ENCODE measurements at places on chromosomes 16 and 17.

DNA sequence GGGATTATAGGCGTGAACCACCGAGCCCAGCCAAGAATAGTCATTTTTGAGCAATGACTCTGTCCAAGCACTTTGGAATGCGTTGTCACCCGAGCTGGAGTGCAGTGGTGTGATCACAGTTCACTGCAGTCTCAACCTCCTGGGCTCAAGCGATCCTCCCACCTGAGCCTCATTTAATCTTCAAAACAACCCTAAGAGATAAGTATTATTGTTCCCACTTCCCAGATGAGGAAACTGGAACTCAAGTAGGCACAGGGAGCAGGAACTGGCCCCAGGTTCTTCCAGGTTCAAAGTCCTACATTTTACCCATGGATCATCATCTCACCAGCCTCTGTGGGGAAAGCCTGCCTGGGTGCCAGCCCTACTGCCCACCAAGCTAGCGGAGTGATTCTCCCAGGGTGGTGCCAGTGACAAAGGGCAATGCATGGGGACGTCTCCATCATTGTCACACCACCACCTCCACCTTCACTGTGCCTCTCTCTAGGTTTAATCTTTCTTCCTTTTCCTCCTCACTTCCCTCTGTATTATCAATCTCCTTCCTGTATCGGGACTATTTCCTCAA is 11.3 kb upstream of the RNF157 start:
- DNase-seq, result no peak

GRCh38 chr17:77148077-77148939 is 7.5 kb downstream of the SEC14L1 start:
- no peak for DNase-seq

DNA sequence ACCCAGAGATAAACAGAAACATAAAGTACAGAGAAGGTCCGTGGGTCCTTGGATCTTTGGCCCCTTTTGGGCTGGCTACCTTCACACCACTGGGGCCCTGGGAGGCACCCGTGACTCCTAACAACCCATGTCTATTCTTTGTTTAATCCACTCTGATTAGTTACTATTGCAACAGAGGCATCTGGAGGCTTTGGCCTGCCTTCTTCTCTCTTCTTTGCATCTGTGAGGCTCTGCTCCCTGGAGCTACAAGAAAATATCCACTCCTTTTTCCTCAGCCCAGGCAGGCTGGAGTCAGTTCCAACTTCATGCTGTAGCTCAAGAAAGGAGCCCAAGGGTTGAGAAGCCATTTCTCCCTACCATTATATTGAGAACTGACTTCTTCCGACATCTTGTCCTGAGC is 9.5 kb upstream of the CMIP start:
- no peak for DNase-seq

DNA sequence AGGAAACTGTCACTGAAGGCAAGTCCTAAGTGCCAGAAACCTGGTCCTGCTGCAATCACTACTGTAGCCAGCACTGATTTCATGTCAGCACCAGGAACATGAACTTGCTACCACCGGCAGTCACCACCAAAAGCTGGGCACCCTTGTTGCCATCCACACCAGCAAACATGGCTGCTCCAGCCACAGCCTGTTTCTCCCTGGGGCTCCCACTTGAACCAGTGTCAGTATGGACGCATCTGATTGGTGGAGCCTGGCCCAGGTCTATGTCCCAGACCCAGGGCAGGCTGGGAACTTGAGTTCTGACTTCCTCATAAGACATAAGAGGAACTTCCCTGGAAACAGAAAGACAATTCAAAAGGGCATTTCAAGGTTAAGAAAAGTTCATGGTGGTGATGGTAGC is 56.5 kb downstream of the COPRS start:
- no peak for DNase-seq

- DNase-seq, result no peak
These were observed 254.1 kb upstream of the KCNJ16 start for GRCh38 chr17:69820876-69821473.

DNA sequence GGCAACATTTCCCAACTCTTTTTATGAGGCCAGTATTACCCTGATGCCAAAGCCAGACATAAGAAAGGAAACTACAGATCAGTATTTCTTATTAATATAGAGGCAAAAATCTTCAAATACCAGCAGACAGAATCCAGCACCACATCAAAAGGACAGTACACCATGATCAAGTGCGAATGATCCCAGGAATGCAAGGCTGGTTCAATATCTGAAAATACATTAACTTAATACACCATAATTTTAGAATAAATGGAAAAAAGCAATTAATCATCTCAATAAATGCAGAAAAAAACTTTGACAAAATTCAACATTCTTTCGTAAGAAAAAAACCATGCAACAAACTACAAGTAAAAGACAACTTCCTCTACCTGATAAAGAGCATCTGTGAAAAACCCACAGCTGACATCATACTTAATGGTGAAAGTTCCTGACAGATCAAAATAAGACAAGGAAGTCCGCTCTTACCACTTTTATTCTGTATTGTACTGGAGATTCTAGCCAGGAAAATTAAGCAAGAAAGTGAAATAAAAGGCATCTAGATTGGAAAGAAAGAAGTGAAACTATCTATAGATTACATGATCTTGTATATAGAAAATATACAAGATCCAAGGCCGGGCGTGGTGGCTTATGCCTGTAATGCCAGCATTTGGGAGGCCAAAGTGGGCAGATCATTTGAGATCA is 26.4 kb upstream of the MAPK3 start:
- DNase-seq, result no peak

GRCh38 chr16:26981266-26981938 is 85.3 kb upstream of the C16orf82 start:
- no peak for DNase-seq

DNA sequence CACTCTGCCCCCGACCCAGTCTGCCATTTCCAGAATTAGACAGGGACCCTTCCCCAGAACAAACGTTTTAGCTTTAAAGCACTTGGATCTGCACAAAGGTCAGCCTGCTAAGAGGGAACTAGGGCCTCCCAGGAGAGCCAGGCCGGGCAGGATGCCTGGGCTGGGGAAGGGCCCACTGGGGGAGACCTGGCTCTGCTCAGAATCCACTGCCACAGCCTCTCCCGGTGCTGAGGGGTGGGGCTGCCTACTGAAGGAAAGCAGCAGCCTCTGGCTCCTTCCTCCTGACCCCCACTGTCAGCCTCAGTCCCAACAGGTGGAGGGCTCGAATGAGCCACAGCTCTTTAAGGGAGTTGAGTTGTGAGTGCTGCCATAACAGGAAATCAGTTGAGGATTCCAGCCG is 1.7 kb downstream of the YBX2 start:
- no peak for DNase-seq

DNA sequence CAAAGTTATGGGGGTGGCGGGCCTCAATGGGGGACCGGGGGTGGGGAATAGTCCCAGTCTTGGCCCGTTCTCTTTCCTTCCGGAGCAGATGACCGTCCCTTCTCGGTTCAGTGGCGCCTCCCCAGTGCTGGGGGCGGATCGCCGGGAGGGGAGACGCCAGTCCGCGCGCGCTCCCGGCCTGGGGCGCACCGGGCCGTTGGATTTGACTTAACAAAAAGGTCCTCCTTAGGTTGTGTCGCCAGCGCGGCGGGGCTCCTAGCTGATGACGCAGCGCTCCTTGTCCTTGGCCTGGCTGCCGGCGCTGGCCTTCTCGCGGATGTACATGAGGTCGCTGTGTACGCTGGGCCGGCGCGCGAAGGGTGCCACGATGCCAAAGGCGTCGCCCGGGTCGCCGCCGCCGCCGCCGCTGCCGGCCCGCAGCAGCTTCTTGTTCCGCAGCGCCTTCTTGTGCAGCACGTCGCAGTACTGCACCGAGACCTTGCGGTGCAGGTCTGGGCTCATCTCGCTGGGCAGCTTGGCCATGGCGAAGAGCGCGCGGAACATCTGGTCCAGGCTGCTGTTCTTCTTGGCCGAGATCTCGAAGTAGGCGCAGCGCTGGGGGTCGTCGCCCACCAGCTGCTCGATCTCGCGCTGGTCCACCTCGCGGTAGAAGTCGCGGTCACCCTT is 1.2 kb downstream of the RASD1 start:
- DNase-seq, result no peak

GRCh38 chr16:67277294-67277998 is 1.9 kb upstream of the PLEKHG4 start:
- DNase-seq, result no peak
